ENCODE measurements at places on chromosomes 4 and X.

- DNase-seq, result no peak
These were observed 251.8 kb upstream of the GALNTL6 start for GRCh38 chr4:171561419-171561818.

DNA sequence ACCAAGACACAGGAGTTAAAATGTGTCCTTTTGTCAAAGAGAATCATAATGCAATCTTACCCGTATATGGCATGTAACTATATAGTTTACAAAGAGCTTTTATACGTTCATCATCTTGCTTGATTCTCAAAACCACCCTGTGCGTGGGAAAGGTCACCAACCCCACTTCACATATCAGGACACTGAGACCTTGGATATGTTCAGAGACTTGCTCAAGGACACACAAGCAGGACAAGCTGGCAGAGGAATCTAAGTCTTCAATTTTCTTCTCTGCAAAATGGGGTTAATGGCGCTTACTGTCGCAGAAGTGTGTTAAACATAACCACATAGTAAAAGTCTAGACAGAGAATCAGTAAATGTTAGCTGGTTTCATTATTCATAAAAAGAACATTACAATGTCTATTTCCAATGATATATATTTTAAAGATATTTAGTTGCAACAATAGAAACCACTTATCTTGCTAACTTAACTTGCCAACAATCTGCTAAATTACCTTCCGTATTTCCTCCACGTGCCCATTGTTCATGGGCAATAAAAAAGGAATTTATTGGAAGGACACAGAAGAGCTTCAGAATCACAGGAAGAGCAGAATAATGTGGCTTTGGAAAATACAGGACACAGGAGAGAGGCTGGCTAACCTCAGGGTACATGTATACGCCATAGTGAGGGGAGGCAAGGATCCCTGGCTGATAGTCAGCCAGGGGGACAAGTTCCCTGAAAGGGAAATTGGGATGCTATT is 64.6 kb upstream of the TAPT1 start:
- DNase-seq, result no peak

GRCh38 chrX:135984256-135984655 is 979 bp upstream of the SLC9A6 start:
- DNase-seq, result no peak

DNA sequence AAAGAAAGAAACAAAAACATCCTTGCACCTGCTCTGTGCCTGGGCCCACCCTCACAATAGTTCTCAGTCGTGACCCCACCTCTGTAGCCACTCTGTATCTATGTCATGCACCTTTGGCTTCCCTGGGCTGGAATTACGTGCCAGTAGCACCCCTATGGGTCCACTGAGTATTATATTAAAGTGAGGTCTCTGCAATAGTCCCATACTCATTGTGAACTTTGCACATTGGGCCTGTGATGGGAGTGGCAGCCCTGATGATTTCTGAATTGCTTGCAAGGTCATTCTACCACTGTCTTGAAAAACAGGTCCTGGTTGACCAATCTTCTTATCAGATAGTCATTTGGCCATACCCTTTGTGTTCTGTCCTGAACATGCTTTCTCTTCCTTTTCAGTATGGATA is 1012.1 kb downstream of the RAB28 start:
- no peak for DNase-seq

DNA sequence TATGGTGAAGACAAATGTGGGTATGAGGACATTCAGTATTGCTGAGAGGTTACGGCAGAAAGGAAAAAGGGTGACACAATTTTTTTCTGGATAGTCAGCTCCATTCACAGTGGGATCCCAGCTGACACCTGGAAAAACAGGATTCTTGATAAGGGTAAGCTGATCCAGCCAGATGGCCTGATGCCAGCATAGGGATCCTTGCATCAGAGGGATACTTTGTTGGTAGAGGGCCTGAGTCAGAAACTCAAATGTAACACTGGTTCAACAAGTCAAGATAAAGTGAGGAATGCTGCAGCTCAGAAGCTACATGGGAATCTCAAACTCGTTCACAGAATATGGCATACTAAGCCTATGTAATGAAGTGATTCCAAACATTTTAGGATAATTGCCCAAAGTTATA is 726.7 kb downstream of the C4orf33 start:
- DNase-seq, result no peak

DNA sequence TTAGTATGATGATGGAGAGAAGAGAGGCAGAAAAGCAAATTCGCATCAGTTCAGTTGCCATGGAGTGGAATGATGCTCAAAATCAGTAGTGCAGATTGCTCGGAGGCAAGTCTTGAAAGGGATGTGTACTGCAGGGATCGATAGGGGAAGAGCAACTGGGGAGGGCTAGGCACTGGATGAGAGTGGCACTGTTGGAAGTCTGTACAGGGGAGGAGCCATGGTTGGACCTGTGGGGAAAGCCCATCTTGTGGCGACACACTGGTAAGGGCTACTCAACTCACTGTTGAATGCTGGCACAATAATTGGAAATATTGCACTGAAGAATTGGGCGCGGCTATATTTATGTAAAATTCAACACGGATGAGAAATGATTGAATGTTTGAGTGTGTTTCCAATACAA is 1.2 kb downstream of the RAB9B start:
- DNase-seq, result no peak

DNA sequence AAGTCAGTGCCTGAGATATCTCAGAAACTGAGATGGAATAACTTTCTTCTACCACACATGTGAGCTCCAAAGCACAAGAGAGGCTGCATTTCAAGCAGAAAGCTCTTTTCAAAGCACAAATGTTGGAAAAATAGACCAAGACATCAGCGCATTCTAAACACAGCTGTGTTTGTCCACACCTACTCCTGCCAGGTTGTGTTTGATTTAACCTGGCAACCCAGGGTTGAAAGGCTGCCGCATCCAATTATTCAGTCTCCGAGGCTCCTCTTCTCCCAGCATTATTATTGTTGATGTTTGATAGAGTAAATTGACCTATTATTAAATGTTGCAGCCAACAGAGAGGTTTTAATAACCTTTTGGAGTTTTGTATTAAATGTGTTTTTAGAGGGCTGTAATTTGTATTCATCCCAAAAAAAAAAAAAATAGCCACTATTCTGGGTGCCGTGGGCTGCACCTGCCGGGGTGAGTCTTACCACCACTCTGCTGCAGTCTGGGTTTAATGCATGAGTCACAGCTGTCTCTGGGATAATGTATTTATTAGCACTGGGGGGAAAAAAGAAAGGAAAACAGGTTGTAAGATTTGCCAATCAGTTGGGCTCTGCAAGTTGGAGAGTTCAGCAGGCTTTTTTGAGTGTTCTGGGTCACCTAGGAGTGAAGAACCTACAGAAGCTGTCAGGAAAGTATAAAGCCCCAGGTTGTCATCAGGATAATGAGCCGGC is 105.2 kb upstream of the NOCT start:
- no peak for DNase-seq

DNA sequence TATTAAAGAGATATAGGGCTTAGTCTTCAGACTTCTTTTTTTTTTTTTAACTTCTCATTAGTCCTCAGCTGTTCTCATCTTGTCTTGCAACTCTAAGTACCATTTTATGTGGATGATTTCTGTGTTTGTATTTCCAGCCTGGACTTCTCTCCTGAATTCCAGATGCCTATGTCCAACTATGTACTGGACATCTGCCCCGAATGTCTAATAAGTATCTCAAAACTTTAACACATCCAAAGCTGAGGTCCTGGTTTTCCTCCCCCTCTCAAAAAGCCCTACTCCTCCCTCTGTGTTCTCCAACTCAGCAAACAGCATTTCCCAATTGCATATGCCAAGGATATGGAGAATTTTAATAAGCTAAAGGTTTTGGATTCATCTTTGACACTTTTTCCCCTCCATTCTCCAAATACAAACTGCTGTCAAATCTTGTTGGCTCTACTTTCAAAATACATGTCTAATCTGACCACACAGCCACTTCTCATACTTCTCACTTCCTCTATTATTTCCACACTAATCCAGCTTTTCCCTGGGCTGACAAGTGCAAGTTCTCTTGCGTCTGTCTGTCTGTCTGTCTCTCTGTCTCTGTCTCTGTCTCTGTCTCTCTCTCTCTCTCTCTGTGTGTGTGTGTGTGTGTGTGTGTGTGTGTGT is 79.8 kb downstream of the CLCN5 start:
- no peak for DNase-seq

- no peak for DNase-seq
These were observed 127.9 kb downstream of the KLHL8 start for GRCh38 chr4:87092389-87093141.

GRCh38 chr4:5368426-5368825 is 317.1 kb downstream of the STK32B start:
- no peak for DNase-seq

DNA sequence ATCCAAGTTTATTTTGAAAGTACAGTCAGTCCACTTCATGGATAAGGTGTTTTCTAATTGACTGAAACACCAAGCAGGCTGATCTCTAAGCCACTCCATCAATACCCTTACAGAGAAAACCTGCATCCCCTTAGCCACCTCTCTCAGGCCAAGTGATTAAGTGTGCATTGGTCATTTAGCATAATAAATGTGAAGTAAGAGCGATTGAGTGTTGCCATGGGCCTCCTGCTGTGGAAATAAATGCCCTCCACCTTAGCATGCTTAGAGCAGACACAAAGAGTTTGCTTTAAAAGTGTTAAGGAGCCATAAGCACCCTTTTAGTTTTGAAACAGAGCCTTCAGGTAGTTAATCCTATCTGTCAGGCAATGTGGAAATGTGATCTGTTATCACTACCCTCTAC is 386.5 kb downstream of the GPAT3 start:
- no peak for DNase-seq

DNA sequence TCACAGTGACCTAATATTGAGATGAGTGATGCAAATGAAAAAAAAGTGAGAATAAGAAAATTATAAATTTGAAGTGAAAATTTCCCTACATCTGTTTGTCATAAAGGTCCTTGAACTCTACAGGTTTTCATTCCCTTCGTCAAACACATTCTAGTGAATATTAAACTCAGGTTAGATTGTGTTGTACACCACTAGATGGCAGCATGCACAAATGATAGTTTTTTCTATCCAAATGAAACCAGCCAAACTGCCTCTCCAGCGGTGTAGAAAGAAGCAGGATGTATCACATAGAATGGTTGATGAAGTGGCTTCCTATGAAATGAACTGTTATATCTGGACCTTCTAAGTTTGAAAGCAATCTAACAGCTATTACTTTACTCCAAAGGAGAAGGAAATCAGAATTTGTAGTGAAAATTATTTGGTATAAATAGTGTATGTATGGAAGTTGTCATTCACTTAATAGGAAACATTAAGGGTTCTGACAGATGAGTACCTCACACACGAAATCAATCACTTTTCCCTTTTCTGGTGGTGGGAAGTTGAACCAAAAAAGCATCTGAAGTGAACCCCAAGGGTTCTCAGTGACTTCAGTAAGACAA is 382.7 kb downstream of the UNC5C start:
- no peak for DNase-seq

DNA sequence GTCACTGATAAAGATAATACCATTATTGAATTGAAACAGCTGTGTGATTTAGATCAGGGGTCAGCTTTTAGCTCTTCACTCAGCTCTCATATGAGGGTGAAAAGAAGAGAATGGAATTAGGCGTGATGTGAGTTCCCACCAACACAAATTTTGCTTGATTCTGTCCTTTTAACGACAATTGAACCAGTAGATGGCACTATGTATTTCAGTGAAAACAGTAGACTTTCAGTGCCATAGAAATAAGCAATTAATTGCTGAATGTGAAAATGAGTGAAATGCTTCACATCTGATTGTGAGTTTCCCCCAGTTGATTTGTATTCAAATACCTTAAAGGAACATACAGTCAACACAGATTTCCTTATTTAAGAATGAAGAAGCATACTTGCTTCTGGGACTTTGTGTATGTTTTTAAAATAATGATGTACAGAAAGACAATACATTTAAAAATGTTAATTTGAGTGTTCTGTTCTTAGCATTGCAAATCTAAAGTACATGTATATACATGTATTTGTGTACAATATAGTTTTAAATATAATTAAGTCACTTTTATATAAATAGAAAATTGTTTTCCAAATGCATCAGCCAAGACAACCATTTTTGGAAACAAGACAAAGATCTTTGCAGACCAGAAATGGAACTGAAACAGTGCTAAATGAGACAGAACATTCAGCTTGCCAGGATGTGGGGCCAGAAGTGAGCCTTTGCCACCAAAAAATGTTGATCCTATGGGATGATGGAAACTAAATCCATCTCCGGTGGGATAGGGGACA is 178.8 kb downstream of the SNCA start:
- no peak for DNase-seq

GRCh38 chrX:66200855-66201795 is 37.1 kb downstream of the HEPH start:
- DNase-seq, result no peak

GRCh38 chr4:165077034-165077578 is 23.4 kb downstream of the TRIM75 start:
- DNase-seq, result no peak

DNA sequence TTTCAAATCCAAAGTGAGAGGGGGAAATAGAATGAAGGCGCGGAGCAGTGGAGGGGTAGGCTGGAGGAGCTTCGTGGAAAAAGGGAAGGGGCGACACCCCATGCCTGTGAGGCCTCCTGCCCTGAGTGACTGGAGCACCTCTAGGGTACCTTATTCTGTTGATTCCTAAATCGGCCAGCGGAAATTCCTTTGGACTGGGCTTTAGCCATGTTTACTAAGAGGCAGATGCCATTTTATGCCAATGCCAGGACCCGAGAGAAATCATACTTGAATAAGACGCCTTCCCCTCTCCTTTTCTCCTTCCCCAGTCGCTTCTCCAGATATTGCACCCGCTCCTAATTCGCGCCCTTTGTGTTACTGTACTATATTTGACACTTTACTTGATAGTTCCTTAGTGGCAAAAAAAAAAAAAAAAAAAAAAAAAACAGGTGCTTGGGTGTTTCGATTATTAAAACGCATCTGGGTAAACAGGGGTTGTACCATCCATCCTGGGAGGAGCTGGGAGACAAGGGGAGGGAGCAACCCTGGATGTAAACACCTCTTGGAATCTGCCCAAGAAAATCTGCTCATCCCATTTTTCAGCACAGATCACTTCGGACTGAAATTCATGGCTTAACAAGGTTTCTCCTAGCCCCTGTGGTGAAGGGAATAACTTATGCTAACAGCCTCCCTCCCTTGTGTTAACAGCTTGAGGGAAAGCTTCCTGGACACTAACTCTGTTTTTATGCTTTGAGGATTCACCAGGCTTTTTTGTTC is 1.5 kb downstream of the BMP3 start:
- no peak for DNase-seq

GRCh38 chrX:148459343-148459742 is 41.1 kb upstream of the AFF2 start:
- no peak for DNase-seq

DNA sequence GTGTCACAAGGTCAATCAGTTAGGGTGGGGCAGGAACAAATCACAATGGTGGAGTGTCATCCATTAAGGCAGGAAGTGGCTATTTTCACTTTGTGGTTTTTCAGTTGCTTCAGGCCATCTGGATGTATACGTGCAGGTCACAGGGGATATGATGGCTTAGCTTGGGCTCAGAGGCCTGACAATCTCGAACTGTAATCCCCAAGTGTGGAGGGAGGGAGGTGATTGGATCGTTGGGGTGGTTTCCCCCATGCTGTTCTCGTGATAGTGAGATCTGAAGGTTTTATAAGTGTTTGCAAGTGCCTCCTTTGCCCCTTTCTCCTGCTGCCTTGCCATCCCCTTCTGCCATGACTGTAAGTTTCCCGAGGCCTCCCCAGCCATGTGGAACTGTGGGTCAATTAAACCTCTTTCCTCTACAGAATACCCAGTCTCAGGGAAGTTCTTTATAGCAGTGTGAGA is 36.7 kb upstream of the STS start:
- no peak for DNase-seq

Measured in nucleus accumbens (tissue), 56 donors.